Vagina (tissue), 2 donors: ENCODE measurements at places on chromosomes 2 and 18. TPM values are rescaled to one million over a fixed set of nuclear protein-coding genes. Genes with fewer than 3 reads are reported as not detected.
A peak's percentile ranks its signal among the peaks of the same experiment; 100 is the strongest.

GRCh38 chr18:57819671-57820460 lies 16.8 kb upstream of the ATP8B1 start:
- DNase-seq: no peak

DNA sequence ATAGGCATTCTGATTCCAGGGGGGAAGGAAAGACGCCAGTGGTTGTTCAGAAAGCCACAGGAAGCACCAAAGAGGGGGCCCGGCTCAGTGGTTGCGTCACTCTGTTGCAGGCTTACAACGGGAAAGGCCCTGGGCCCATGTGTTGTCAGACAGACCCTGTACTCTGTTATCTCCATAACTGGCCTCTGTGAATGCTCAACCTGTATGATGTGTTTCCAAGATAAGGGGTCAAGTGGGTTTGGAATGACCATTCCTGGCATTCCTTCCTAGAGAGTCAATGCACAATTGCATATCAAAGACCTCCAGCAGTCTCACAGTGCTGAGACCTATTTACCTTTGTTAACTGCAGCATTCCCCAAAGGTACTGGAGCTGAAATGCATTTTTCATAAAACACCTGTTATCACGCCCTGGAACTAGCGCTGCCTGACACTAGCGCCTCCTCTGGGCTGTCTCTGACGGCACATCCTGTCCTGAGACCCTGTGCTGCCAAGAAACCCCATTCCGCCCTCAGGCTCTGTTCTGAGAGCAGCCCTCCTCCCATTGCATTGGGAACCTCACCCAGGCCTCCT lies 13.2 kb upstream of the LRRFIP1 start:
- no peak for DNase-seq

GRCh38 chr2:144213797-144214196 lies 306.1 kb downstream of the ZEB2 start:
- no peak for DNase-seq

- no peak for DNase-seq
Measured at GRCh38 chr2:74188696-74189095, 9.7 kb upstream of the MTHFD2 start.

DNA sequence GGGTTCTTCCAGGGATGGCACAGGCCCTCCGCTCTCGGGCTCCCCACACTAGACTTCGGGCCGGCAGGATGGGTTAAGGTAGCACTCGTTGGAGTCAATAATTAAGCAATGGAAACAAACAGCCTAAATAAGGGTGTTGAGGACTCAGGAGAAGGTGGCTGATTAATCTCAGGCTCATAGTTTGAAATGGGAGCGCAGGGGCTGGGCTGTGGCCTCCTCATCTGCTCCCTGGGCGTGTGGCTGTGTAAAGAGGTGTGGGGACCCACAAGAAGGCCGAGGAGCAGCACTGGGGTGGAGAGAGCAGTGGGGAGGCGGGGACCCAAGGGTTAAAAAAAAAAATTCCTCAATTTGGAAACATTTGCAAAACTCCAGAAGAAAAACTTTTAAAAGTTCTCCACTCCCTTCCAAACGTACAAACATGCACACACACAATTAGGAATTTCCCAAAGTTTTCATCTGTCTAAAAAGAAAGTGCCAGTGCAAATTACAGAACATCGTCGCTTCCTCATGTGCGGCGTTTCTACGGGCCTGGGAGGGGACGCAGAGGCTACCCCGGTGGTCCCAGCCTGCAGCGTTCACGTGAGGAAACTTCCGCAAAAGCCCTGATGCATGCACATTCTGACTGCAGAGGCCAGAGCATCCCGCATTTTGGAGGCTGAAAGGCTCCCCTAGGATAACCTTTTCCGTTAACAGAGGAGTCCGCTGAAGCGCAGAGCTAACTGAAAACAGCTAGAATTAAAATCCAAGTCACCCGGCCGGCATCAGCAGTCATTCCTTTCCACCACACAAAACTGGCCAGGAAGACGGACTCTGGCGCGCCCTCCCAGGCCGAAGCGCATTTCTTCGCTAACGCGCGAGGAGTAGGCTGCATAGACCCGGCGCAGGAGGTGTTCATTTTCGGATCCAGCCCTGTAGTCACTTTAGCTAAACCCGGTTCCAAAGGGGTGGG lies 1.0 kb upstream of the TUBB6 start:
- peak; percentile 89 for DNase-seq

The PGAP1 gene
- 15.2 TPM for total RNA-seq

DNA sequence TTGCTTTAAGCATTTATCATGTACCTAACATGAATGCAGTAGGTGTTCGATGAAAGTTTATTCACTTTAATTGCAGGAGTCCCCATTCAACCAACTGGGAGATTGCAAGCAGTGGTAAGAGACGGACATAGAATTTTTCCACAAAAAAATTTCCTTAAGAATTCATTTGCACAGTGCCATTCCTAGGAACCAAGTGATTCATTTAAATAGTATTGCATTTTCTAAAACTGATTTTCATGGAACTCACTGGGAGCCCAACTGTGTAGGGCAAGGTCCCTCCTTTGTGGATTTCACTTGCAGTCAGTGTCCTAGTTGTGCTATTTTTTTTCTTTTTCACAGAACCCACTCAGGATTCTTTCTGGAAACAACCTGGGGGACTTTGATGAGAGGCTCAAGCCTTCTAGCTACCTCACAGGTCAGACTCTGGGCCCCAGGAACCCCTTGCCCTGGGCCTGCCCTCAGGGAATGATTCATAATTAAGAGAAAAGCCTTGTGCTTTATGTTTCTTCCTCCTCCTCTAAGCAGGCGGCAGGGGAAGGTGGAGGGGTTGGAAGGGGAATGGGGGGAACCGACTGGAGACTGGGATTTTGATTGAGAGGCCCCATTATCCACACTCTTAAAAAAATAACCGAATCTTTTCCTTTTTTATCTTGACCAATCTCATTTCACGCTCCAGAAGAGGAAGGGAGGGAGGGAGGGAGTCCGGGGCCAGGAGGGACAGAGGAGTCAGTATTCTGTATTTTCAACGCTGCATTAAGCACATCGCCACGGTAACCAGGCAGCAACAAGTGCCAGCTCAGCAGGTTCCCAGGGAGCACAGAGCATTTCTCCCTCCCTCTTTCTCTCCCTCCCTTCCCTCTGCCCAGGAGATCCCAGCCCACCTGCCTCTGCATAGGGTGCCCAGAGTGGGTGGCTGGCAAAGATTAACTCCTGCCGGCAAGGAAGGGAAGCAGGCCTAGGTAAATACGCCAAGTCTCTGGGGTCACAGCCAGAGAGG lies 51.8 kb downstream of the PSD4 start:
- DNase-seq: no peak

DNA sequence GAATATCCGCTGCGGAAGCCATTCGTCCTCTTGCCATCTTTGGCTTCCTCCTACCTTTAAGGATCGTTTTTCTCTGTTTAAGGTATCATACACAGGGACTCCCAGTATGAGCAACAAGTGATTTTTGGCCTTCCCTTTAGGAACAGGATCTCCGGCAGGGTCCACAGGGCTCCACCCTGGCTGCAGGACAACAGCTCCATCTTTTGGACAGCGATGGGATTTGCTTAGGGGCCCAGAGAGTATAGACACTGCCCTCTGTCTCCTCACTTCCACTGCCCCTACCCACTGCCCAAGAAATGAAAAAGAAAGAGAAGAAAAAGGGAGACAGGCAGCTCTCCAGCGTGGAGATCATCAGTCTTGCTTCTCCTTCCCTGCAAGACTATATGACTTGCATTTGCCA lies 224.5 kb downstream of the UXS1 start:
- DNase-seq: no peak

The ALPP gene
- total RNA-seq: not detected

GRCh38 chr2:118049140-118049815 lies 35.4 kb upstream of the CCDC93 start:
- DNase-seq: no peak

DNA sequence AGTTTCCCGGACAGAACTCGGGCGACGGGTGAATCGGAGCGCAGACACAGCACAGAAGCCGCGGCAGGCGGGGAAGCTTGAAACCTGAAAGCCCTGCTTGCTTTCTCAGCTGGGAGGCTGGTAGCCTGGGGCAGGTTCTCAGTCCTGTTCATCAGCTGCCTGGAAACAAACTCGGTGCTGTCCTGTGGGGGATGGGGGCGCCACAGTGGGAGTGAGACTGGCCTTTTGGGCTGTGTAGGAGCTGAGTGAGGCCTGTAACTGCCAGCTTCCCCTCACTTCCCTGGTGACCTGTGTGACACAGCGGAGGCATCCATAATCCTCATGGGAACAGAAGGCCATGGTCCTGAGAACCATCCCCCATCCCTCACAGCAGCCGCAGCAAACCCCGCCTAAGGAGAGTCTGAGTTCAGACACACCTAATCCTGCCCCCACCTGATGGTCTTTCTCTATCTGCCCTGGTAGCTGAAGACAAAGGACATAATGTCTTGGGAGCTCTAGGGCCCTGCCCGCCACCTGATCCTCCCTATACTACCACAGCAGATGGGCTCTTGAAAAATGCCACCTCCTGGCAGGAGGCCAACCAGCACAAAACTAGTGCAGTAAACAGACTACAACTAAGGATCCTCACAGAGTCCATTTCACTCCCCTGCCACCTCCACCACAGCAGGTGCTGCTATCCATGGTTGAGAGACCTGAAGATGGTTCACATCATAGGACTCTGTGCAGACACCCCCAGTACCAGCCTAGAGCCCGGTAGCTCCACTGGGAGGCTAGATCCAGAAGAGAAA lies 52.7 kb upstream of the LDLRAD4 start:
- no peak for DNase-seq

GRCh38 chr2:85277416-85278158 lies 50.2 kb downstream of the TGOLN2 start:
- no peak for DNase-seq

DNA sequence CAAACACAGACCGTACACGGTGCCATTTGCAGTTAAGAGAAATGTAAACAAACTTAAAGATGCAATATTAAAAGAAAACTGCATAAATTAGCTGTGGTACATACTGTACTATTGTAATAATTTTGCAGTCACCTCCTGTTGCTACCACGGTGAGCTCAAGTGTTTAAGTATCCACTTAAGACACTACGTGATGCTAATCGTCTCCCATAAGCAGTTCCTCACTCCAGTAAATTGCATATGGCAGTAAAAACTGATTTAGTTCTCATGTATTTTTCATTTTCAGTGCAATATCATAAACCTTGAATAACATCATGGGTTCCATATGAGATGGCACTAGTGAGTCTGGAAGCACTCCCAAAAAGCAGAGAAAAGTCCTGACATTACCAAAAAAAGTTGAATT lies 14.4 kb downstream of the CLEC4F start:
- no peak for DNase-seq

The SCYGR4 gene
- not detected for total RNA-seq
